ENCODE measurements at places on chromosomes 4 and X.
A peak's percentile ranks its signal among the peaks of the same experiment; 100 is the strongest.

DNA sequence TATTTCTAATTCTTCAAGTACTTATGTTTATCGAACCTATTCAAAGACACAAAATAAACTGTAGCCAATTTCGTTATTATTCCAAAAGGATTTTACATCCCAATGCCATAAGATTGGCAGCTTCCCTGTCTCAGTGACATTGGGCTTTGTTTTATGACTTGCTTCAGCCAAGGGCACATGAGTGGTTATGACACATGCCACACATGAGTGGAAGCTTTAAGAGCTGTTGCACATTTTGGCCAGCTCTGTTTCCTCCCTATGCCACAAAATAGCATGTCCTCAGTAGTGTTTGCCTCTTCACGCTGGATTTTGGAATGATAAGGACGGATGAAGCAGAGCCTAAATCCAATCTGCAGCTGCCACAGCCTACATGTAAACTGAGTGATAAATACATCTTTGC is 21.9 kb downstream of the SEC24D start:
- no peak for DNase-seq

DNA sequence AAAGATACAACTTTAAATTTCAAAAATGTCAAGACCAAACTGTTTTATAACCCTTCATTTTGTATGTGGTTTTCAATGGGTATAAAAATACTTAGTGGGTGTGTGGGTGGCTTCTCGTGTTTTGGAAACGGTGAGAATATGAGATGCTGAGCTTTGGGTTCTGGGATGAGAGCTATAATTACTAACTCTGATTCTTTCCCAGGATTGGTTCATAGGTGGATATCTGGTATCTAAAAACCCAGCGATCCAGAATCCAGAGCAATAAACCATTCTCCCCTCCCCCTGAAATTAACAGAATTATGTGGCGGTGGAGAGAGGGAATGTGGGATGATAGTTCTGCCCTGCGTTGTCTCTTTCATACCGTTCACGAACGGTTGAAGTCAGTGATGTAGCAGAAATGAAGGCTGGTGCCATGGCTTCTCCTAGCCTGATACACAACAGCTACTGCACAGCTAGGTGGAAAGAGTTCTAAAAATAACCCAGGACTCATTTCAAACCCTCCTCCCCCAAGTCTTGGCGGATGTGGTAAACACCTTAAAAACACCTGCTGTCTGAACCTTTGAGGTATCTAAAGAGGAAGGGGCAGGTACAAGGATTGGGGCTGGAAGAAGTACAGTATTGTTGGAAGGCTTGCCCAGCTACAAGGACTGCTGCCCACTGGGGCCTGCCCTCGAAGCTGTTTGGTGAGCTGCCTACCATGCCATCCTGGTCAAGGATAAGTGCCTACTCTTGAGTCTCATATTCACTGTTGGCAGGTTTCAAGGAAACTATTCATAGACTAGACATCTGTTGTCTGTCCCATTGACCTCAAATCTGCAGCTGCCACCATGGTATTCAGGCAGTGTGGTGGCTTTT is 44.5 kb downstream of the SEPTIN11 start:
- no peak for DNase-seq

DNA sequence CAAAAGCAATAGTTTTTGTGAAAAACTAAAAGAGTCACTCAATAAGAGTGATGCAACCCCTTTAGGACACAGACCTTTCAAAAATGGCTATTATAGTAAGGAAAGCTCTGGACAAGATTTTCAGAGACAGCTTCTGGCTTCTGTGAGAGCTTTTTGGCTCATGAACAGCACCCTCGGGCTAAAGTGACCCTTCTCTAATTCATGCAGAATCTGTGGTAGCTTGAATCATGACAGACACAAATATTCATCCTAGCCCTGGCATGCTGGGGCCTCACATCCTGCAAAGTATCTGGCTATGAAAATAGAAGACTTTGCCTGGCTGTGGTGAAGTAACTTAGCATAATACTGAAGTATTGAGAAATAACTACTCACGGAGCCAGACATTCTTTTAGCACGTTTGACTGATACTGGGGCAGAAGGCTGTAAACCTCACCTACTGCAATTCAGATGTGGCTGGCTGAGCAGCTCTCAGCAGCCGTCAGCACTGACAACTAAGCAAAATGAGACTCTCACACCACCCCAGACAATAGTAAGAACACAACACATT is 327.3 kb downstream of the MAPK10 start:
- no peak for DNase-seq

- no peak for DNase-seq
These were observed 136.8 kb downstream of the CYLC1 start for GRCh38 chrX:83997781-83998180.

GRCh38 chrX:139826065-139827044 is 106.5 kb downstream of the ATP11C start:
- DNase-seq: no peak

DNA sequence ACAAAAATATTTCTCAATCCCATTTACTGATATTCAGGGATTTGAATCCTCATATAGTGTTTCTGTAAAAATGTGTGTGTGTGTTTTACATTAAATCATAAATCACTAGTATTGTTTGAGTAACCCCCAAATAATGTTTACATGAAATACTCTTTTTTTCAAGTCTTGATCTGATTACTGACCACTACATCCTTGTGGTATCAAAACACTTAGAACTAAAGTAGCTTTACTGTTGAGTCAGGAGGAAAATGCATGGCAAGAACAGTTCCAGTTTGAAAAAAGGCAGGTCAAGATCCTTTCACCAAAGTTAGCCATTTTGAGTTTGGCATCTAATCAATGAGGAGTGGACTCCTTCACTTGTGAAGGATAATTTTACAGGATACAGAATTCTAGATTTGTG is 3.6 kb upstream of the WDR19 start:
- DNase-seq: no peak

- DNase-seq: no peak
These were observed 10.6 kb downstream of the NYX start for GRCh38 chrX:41457613-41458192.

- DNase-seq: no peak
These were observed at the start of gene LRRC66 for GRCh38 chr4:52019936-52020657. TSS of gene LRRC66 (minus strand) at chr4:52020363. CDS start at chr4:52017613, 2,750 bp downstream.

GRCh38 chr4:65467068-65467680 is 203.1 kb downstream of the EPHA5 start:
- no peak for DNase-seq

GRCh38 chr4:178784491-178784890 is 1342.3 kb upstream of the AGA start:
- no peak for DNase-seq

DNA sequence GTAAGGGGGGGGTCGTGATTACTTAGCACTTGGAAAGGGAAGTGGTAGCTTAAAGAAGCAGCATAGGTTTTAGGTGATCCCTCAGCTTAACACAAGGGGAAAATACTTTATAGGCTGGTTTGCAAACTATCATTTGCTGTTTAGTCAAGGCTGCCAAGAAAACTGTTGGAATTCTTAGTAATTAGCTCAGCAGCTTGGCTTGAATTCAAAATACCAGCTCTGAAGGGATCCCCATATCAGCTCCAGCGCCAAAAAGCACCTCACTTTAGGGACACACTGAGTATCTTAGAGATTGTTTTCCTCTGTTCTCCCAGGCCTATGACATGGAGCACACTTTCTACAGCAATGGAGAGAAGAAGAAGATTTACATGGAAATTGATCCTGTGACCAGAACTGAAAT is 8.8 kb downstream of the TNMD start:
- no peak for DNase-seq

DNA sequence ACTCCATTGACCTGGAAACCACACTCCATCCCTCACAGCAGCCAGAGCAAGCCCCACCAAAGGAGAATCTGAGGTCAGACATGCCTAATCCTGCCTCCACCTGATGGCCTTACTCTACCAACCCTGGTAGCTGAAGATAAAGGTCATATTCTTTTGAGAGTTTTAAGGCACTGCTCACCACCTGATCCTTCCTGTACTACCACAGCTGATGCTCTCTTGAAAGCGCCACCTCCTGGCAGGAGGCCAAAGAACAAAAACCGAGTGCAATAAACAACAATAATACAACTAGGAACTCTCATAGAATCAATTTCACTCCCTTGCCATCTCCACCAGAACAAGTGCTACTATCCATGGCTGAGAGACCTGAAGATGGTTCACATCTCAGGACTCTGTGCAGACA is 301.6 kb downstream of the NAF1 start:
- no peak for DNase-seq

- no peak for DNase-seq
These were observed 27.4 kb downstream of the ABLIM2 start for GRCh38 chr4:8131210-8131609.

DNA sequence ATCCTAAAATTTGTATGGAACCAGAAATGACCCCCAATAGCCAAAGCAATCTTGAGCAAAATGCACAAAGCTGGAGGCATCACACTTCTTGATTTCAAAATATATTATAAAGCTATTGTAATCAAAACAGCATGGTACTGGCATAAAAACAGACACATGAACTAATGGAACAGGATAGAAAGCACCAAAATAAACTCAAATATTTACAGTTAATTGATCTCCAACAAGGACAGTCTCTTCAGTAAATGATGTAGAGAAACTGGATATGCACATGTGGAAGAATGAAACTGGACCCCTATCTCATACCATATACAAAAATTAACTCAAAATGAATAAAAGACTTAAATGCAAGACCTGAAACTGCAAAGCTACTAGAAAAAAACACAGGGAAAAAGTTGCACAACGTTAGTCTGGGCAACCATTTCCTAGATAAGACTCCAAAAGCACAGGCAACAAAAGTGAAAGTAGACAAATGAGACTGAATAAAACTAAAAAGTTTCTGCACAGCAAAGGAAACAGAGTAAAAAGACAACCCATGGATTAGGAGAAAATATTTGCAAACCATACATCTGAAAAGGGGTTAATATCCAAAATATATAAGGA is 64.9 kb downstream of the CD99L2 start:
- no peak for DNase-seq

- DNase-seq: no peak
These were observed 952 bp downstream of the FAM47A start for GRCh38 chrX:34130980-34131744.

- no peak for DNase-seq
These were observed 167.9 kb downstream of the MAML3 start for GRCh38 chr4:139986106-139986505.

- DNase-seq: no peak
These were observed 270.2 kb downstream of the PAPSS1 start for GRCh38 chr4:107449611-107450369.

- no peak for DNase-seq
These were observed 6.6 kb upstream of the APLN start for GRCh38 chrX:129661369-129661768.

DNA sequence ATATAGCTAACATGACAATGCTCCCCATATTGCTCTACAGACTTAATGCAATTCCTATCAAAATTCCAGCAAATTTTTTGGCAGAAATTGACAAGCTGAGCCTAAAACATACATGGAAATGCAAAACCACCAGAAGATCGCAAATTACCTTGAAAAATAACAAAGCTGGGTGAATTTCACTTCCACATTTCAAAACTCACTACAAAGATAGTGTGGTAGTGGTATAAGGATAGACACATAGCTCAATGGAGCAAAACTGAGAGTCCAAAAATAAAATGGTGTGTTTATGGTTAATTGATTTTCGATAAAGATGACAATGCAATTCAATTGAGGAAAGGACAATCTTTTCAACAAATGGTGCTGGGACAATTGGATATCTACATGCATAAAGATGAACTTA is 65.8 kb downstream of the SLC9A7 start:
- DNase-seq: no peak

- DNase-seq: no peak
These were observed 233.8 kb upstream of the UGT8 start for GRCh38 chr4:114364857-114365256.

GRCh38 chrX:154056770-154057241 is 37.1 kb upstream of the IRAK1 start:
- no peak for DNase-seq

- no peak for DNase-seq
These were observed 4.2 kb upstream of the LEF1 start for GRCh38 chr4:108172753-108173598.

DNA sequence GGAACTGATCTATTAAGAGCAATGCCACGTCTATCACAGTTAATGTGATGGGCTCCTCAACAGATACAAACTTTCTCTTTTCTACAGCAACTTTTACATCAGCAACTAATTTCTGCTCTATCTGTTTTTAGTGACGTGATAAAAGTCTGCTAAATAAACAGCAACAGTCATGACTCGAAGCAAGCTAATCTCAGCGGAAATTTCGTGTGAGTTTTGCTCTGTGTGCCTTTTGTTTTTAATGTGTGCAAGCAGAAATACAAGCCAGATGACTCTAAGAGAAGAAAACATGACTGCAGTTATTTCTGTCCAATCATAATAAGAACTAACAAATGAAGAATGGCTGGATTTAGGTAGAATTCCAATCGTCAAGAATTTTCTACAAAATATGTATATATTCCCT is 214.3 kb downstream of the LDB2 start:
- no peak for DNase-seq

GRCh38 chr4:88630756-88631155 is 38.5 kb downstream of the HERC3 start:
- DNase-seq: no peak

DNA sequence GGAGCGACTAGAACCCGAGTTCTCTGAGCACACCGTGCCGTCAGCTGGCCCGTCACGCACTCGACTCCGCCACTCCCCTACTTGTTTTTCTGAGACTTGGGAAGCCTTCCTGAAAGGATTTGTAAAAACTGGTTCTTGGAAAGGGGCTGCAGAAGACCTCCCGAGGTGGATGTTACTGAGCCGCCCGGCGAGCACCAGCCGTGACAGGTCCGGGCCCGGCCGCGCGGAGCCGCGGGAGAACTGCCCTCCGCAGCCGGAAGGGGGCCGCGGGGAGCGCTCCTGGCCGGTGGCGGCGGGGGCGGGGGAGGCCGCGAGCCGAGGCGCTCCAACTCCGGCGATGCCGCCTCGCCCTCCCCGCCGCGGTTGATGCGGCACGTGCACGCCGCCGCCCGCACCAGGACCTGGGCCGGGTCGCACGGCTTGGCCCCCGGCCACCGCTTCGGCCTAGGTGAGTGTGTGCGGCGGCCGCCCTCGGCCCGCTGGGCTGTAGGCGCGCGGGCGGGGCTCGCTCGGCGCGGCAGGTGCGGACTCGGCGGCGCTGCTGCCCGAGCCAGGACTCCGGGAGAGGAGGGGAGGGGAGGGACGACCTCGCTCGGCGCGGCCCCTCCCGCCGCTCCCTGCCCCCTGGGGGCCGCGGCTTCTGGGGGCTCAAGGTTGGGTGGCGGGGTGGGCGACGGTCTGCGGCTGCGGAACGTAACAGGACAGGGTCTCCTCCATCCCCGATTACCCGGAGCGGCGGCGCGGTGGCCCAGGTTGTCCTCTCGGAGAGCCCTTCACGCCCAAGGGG is 1.7 kb downstream of the SPRY1 start:
- DNase-seq: peak; percentile 63

DNA sequence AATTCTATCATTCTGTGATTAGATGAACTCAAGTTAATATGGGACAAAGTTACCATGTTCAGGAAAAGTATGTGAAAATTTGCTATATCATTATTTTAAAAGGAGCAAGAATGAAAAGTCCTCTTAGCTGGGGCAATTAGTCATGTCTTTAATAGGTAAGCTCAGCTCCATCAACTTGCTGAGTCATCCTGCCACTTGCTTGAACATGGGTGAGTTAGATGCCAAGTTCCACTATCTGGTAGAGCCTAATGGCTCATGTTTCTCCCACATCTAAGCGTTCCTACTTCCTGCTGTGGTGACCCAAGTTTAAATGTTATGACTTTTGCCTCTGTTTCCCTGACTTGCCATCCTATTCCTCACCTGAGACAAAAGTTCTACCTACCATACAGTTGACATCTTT is 276.8 kb downstream of the ZNF674 start:
- DNase-seq: no peak

Data from hypothalamus (tissue), 51 donors.